ENCODE measurements at places on chromosomes 3 and 15. TPM values are rescaled to one million over a fixed set of nuclear protein-coding genes. Genes with fewer than 3 reads are reported as not detected.

DNA sequence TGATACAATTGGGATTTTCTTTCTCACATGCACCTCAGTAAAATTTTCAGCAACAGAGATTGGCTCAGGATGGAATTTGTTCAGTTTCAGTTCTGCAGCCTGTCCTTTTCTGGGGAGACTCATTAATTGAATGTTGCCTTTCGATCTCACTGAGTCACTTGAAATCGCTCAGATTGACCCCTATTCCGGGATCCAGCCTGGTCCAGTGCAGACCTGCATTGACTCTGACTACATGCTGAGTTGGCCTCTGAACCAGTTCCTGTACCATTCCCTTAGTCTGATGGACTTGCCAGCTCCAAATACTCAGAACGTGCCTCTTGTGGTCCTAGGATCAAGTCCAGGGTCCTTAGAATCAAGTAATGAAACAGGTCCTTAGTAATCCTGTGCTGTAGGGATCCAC, 9.4 kb downstream of the IGF1R start:
- no peaks in the 10 kb centered on the region for H3K36me3 ChIP-seq
- DNase-seq = no peak
- H3K27ac ChIP-seq = no peak overlapping the region
- no peak overlapping the region for H3K4me3 ChIP-seq

SEMA6D gene
- not detected for total RNA-seq

KIF15 gene
- total RNA-seq = 2.4 TPM

HACD2 gene
- total RNA-seq = 31.9 TPM

SAMMSON gene
- not detected for total RNA-seq

GDPGP1 gene
- total RNA-seq = 6.2 TPM

All from activated B cell treated with CpG ODN at 0.5 μM for 24 hours (primary cell).